ENCODE measurements at places on chromosomes 7 and 10.

GRCh38 chr7:100687751-100688300, 6.2 kb downstream of the GIGYF1 start:
- DNase-seq = no peak

- no peak for DNase-seq
Measured at GRCh38 chr7:69765879-69766278, 167.6 kb downstream of the AUTS2 start.

- no peak for DNase-seq
Measured at GRCh38 chr7:150398965-150399320, 19.8 kb downstream of the ZNF775 start.

DNA sequence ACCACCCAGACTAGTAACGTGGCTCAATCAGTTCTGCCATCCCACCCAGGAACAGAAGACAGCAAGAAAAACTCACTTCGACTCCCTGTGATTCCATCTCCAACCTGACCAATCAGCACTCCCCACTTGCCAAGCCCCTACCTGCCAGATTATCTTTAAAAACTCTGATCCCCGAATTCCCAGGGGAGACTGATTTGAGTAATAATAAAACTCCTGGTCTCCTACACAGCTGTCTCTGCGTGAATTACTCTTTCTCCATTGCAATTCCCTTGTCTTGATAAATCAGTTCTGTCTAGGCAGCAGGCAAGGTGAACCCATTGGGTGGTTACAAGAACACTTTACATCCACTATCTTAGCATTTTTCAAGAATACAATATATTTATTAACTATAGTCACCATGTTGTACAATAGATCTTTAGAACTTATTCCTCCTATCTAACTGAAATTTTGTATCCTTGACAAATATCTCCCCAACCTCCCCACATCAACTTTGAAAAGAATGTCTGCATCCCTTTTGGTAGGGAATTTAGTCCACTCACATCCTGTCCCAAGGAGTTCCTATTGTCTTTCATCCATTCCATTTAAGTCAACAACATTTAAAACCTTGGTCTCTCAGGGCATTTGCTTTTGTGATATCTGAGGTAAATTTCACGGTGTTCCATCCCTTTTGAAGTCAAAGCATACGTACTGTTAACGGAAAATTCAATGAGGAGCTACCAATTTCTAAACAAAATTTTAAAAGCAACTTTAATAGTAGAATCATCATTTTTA, 163.7 kb downstream of the MACC1 start:
- DNase-seq = no peak

DNA sequence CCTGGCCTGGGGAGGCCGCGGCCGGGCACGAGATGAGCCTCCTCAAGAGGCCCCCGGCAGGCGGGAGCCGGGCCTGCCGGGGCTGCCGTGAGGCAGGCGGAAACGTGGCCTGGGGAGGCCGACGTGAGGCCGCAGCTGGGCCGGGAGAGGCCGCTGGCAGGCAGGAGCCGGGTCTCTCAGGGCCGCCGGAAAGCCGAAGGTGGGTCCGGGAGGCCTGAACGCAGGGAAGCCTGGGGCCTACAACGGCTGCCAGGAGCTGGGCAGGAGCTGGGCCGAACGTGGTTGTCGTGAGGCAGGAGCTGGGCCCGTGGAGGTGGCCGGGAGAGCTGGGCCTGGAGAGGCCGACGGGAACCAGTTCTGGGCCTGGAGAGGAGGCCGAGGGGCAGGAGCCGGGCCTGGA, 171.9 kb downstream of the TPST1 start:
- DNase-seq = no peak

DNA sequence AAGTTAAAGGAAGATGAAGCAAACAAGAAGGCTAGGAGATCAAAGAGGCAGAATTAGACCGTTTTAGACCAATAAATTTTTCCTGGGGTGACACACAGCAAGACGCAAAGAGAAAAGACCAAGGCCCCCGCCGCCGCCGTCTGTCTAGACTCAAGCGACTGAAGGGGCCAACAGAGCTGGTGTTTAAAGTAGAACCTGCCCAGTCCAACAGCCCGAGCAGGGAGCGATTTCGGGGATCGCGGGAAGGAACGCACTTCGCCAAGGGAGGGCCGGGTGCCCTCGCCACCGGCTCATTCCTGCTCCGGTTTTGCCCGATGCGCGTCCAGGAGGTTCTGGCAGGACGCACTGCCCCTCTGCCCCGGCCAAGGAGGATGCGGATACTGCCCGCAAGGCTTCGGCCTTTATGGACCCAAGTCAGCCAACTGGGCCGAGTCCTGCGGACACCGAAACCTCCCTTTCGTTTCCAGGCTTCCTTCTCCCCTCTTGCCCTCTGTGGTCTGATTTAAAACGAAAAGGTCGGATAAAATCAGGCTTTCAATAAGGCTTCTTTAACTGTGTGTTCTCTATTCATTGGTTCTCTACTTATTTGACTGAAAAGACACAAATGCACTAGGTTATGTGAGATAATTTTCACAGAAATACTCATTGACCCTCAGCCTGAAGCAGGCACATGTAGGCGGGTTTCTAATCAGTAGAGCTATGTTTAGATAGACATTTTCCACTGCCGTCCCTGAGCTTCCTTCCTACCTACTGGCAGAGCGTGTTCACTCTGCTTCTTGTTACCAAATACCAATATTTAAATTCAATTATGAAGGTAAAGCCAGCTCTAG, 2.2 kb upstream of the HOXA7 start:
- no peak for DNase-seq

DNA sequence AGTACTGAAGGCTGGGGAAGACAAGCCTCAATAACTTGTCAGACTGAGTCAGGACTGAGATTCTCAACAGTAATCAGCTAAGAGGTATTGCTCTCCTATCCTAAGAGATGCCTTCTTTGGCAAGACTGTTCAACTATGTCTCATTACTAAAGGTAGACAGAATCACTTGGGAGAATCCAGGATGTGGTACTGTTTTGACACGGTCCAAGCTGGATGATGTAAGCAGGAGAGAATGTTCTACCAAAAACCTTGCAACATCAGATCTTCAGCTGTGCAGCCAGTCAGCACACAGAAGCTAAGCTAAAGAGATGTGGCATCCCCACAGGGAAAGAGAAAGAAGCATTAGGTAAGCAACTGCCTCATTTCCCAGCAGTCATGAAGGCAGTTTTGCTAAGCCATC, 391.4 kb downstream of the NRG3 start:
- no peak for DNase-seq

DNA sequence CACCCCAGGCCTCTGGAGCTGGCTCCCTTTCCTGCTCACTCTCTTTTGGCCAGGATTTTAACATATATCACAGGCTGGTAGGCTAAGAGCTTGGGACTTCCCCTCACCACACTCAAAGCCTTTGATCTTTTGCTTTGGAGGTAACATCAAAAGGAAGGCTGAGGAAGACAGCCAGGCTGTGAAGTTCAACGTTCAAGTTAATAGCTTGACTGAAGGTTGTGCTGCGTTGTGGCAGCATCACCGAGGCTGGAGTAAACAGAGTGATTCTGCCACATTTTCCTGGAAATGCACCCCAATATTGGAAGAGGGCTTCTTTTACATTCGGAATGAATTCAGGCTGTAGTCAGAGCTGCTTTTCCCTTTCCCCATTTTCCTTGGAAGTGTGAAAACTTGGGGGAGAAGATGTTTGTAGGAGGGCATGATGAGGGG, 57.3 kb downstream of the TCF7L2 start:
- DNase-seq = peak; percentile 38

GRCh38 chr10:93796167-93796566, 38.4 kb downstream of the LGI1 start:
- no peak for DNase-seq

DNA sequence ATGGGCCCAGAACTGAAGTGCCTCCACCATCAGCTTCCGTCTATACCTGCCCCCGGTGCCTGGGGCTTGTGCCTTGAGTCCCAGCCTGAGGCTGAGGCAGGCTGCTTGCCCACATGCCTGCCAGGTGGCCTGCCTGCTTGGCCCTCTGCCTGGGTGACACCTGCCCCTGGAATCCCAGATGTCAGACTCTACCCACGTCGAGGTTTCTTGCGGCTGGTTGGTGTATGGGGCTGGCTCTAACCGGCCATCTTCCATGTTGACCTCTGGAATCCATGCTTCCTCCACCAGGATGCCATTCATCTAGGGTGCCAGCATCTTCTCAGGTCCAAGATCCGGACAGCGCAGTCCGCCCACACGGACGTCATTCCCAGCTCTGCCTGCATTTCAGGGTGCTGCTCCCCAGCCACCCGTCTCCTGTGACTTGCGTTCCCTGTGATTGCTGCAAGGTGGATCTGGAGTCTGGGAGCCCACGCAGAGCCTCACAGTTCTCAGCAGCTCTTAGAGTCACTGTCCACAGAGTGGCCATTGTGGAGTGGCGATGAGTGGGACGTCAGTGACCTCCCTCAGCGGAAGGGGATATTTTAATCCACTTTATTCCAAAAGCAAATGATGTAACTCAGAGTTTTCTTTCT, 298.1 kb downstream of the TCERG1L start:
- no peak for DNase-seq

GRCh38 chr10:125006921-125007426, 65.1 kb downstream of the ZRANB1 start:
- DNase-seq = no peak

DNA sequence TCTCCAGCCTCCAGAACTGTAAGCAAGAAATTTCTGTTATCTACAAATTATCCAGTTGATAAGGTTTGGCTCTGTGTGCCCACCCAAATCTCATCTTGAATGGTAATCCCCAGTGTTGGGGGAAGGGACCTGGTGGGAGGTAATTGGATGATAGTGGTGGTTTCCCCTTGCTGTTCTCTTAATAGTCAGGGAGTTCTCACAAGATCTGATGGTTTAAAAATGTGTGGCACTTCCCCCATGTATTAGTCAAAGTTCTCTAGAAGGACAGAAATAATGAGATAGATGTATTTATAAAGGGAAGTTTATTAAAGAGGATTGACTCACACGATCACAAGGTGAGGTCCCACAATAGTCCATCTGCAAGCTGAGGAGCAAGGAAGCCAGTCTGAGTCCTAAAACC, 56.2 kb upstream of the APBB1IP start:
- DNase-seq = no peak

GRCh38 chr10:132276706-132277105, 31.0 kb downstream of the STK32C start:
- no peak for DNase-seq

DNA sequence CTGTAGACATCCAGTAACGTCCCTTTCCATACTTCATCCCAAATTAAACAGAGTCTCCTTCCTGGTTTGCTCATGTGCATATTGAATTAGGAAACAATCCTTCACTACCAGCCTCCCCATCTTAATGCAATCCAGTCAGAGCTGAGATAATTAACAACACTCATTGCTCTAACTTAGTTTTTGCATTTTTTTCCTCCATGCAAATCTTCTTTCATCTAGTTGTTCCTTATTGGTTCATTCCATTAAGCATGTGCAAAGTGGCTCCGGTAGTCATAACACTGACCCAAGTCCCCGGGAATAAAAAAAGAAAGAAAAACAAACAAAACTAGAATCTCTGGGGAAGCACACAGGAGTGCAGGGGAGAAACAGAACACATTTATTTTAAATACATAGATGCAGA, 1176.1 kb downstream of the GATA3 start:
- no peak for DNase-seq
